Kidney (tissue), 22 donors: ENCODE measurements at places on chromosomes 5 and 9.

- no peak for DNase-seq
These were observed 15.8 kb downstream of the PSMB7 start for GRCh38 chr9:124399323-124399967.

- no peak for DNase-seq
These were observed 43.2 kb downstream of the ADAMTS12 start for GRCh38 chr5:33848554-33848953.

GRCh38 chr9:83792746-83793145 lies 24.8 kb downstream of the GKAP1 start:
- DNase-seq = no peak

DNA sequence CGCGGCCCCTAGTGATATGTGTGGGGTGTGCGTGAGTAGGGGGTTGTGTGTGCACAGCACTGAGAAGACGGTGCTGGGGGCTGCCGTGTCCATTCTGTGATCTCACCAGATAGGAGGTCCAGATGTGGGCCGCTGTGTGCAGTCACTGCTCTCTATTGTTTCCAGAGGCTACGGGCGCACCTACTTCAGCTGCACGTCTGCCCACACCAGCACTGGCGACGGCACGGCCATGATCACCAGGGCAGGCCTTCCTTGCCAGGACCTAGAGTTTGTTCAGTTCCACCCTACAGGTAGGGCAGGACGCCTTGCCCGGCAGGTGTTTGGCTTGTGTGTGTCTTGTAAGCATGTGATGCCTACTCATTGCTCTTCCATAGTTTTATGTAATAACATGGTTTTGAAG lies 12.6 kb downstream of the SDHA start:
- DNase-seq = no peak

DNA sequence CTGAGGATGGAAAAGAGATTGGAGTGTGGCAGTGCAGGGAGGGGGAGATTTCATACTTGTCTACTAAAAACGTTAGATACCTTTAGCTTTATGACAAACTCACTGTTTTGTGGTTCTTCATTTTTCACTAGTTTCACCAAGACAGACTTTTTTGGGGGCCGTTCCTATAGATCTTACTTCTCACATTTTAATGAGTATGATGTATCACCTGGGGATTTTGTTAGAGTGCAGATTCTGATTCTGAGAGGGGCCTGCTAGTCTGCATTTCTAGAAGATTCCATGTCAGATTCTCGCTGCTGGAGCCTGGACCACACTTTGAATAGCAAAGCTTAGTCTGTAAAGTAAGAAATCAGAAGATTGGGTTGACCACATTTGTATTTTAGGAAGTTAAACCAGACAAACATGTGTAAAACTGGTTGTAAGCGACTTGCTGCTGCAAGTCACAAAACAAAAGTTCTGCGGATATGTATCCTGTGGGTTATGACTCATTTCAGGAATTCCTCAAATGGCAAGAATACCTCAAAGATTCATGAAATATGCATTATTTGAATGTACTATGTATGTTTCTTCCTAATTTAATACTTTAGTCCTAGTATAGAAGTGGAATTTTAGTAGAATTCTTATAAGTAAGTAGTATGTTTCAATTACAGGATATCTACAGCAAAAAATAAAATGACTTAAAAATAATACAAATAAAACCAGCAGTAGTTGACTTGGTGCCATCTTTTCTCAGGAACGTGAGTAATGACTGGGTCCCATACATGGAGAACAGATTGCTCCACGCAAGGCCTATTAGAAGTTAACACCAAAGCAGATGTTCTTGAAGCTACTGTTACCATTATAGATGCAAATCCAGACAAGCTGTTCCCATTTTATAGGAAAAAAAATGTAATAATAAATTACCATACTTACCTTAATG lies 27.8 kb downstream of the NFIL3 start:
- DNase-seq = no peak

GRCh38 chr9:72897069-72897649 lies 55.7 kb downstream of the ALDH1A1 start:
- no peak for DNase-seq

- DNase-seq = peak; percentile 16
These were observed 7.5 kb upstream of the ERAP2 start for GRCh38 chr5:96868603-96869371.

DNA sequence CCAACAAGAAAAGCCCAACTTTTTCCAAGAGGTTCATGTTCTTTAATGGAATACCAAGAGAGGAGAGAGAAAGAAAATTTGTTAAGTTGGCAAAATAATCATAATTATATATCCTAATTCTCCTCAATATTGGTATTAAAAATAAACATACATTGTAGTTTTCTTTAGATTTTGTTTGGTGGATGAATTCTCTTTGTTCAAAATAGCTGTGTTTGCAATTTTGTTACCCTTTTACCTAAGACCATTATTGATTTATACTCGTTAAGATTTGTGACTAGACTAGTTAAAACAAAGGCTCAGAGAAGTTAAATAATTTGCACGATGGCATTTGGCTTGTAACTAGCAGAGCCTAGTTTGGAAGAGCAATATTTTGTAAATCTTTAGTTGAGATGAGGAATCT lies 9.7 kb downstream of the LRRC19 start:
- DNase-seq = no peak

DNA sequence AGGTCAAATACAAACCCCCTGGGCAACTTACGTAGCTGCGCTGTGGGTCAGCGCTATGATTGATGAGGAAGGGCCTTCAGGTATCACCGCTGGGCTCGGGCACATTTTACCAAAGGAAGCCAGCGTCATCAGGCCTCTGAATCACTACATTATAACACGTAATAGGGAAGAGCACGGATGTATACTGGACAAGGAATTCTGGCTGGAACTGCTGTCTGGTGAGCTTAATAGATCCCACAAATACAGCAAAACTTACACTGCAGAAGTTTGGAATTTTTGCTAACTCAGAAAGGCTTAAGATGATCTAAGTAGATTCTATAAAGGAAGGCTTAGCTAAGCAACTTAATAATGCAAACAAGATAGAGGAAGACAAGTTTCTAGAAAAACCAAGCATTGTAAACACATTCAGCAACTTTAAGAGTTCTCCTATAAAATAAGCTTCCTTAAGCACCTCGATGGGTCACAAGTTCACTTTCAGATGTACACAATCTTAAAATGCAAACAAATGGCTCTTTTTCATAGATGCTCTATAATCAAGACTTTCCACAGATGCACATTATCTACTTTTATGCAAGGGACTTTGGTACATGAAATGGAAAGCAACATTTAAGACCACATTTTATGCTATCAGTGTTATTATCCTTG lies 360.1 kb upstream of the PANK3 start:
- no peak for DNase-seq

DNA sequence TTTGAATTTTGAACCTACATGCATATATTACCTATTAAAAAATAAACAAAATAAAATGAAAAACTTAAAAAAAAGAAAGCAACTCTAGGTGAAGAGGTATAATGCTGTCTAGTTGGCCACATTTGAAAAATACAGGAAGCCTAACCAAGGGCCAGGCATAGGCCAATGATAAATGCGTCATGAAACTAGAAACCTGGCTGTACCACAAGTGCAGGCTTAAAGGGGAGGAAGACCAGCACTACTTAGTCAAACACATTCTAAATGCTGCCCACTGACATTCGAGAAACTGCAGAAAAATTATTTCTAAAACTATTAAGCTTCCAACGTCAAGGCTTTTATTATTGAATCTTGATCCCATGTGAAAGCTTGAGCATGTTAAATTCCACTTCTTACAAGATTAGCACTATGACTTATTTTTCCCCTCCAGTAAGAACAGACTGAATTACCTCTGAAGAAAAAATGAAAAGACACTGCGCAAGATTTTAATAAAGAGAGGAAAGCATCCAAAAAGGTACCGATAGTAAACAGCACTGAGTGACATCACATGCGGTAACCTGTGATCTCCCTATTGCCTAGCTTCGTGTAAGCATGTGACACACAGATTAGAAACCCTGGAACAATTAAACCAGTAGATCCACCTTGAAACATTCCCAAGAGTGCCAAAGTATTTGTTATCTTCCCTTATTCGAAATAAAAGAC lies 16.2 kb downstream of the CDC14B start:
- DNase-seq = peak; percentile 45

DNA sequence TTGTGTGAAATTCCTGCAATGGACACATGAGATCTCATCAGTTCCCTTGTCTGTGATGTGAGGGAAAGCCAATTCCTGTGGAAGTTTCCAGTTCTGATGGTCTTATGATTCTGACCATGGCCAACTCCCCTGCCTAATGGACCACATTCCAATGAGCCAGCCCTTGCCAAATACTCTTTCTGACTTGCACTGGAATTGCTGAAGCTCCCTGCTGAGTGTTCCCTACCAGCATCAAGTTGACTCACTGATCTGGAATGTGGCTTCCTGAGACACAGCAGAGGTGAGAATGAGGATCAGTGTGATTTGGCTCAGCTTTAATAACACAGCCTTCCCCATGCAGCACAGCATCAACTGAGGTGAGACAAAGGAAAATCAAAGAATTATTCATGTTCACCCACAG lies 427.8 kb downstream of the KDM4C start:
- DNase-seq = no peak

DNA sequence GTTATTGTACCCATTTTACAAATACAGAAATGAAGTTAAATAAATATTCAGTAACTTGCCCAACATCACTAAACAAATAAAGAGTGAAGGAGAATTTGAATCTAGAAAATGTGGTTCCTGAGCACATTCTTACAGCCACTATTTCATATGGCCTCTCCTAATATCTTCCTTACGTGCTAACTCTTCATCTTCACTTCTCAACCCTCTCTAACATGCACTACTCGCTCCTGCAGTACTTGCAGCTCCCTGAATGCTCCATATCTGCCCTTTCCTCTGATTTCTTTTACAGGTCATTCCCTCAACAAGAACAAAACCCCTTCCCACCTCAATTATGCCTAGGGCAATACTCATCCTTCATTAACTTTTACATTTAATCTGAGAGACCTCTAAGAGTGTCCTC lies 711.5 kb downstream of the CETN3 start:
- DNase-seq = no peak

DNA sequence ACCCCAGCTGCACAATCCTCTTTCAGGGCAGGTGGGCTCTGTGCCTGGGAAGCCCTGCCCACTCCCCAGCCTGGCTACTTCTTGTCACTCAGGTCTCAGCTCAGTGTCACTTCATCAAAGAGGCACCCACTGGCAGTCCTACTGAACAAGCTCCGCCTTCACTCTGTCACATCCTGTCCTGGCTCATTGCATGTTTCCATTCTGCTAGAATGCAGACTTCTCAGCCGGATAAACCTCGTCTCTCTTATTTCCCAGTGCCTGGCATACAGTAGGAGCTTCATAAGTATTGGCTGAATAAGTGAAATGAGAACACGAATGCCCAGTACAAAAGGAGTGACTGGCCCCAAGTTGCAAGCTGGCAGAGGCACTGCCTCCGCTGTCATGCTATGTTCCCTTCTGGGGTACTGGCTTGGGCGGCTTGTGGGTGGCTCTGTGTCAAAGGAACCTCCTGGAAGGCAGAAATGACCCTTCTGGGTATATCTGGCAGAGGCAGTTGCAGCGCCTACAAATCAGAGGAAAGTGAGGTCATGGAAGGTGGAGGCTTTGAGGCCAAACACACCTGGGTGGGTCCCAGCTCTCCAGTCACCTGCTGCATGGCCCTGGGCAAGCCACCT lies 98.3 kb upstream of the PHYKPL start:
- peak; percentile 36 for DNase-seq

DNA sequence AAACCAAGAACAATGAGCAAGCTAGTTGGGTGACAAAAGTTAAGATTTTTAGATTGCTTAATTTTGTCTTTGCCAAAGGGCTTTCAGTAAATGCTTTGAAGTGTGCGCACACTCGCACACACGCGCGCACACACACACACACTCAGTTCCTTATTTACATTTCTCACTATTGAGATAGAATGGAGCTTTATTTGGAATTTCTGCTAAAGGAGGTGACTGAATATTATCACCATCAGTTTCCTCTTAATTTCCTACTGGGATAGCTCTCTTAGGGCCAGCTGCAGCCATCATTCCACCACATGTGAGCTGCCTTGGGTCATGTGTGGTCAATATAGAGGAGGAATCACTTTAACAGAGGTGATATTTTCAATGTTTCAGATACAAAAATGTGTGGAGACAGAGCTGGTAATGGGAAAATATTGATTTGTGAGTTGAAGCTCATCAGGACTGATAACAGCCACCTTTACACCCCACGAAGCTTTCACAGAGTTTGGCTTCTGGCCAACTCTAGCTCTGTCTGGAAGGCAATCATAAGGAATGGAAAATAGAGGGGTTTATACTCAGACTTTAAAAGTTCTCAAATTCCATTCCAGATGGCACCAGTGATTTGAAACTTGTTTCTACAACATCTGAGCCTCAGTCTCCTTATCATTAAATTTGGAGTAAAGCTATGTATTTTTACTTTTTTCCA lies 99.9 kb downstream of the MACIR start:
- DNase-seq = no peak

- DNase-seq = peak; percentile 98
These were observed 188.4 kb downstream of the C9orf50 start for GRCh38 chr9:129432297-129433154.

- no peak for DNase-seq
These were observed 41.9 kb downstream of the TNFAIP8 start for GRCh38 chr5:119397518-119398380.

- DNase-seq = no peak
These were observed 188.6 kb downstream of the SNX18 start for GRCh38 chr5:54705994-54706653.

GRCh38 chr9:111232997-111233790 lies 96.8 kb downstream of the OR2K2 start:
- DNase-seq = no peak

DNA sequence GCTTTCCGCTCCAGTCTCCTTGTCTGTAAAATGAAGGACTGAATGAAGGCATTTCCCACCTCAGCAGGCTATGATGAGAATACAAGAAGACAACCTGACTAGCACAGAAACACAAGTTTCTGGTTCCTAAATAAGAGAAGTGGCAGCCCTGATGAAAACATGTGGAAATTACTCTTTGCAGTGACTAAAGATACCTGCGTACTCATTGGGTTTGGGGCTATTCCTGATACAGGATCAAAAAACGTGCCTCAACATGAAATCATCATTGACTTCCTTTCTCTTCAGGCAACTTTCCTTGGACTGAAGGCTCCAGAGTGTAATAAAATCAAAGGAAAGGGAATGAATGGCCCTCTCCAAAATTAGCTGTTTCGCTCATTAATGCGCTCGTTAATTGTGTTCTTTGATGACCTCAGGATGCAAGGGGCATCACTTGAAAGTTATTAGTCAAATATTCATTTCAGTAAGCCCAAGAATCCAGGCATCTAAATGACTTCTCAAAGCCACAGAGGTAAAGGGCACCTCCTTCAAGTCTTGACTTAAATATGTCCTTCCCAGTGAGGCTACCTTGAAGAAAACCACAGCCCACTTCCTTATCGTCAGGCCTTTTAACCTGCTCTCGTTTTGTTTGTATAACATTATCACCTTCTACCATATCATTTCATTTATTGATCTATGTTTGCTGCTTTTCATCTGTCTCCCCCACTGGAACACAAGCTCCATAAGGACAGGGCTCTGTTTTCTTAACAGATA lies 68.9 kb downstream of the RASEF start:
- no peak for DNase-seq

- DNase-seq = no peak
These were observed 173.0 kb upstream of the DAPK1 start for GRCh38 chr9:87324613-87325194.
